ENCODE measurements at places on chromosomes 7 and 10. TPM values are rescaled to one million over a fixed set of nuclear protein-coding genes. Genes with fewer than 3 reads are reported as not detected.

MBL2 gene
- total RNA-seq: not detected

FAM13C gene
- total RNA-seq: 3.9 TPM

GJC3 gene
- 0.19 TPM for total RNA-seq

STAM gene
- 16.1 TPM for total RNA-seq

CYP26C1 gene
- under 0.01 TPM for total RNA-seq

AKR1C3 gene
- 91.6 TPM for total RNA-seq

NODAL gene
- total RNA-seq: not detected

CXCL12 gene
- total RNA-seq: 75.3 TPM

MGAM2 gene
- not detected for total RNA-seq

NRP1 gene
- total RNA-seq: 418 TPM

PRKCQ gene
- total RNA-seq: under 0.01 TPM

FFAR4 gene
- not detected for total RNA-seq

EFCAB10 gene
- 0.56 TPM for total RNA-seq

OGDHL gene
- 0.38 TPM for total RNA-seq

HSPA12A gene
- 18.0 TPM for total RNA-seq

FMC1 gene
- total RNA-seq: 12.1 TPM

VAX1 gene
- total RNA-seq: not detected

OR6B1 gene
- not detected for total RNA-seq

C10orf53 gene
- total RNA-seq: not detected

OGDH gene
- 102 TPM for total RNA-seq

GNAT3 gene
- total RNA-seq: 0.28 TPM

TAS2R5 gene
- total RNA-seq: 0.77 TPM

ZNF438 gene
- total RNA-seq: 1.3 TPM

Data from regular cardiac myocyte (primary cell).